Left renal pelvis (tissue), 4 donors: ENCODE measurements at places on chromosomes 2 and 18. TPM values are rescaled to one million over a fixed set of nuclear protein-coding genes. Genes with fewer than 3 reads are reported as not detected.

ERMN gene
- polyA plus RNA-seq, result 0.44 TPM

DNA sequence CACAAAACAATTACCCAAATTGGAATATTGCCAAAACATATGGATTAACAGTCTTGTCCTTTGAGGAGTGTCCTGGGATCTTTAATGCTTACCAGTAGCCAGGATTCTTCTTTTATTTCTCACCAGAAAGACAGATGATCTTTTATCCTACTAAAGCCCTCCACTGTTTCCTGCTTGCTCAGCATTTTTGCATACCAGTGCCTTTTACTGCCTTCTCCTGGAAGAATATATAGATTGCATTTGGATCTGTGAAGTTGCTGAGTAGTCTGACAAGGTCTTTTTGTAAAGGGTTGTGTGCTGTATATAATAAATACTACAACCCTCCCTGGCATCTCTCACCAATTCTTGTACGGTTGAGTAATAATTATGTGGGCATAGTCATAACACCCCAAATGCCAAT lies 652.2 kb downstream of the LRRTM4 start:
- DNase-seq, result no peak

- no peak for DNase-seq
Observed at GRCh38 chr18:35197296-35197695, 43.5 kb upstream of the ZNF397 start.

GRCh38 chr2:148303161-148303560 lies 282.3 kb downstream of the MBD5 start:
- DNase-seq, result no peak

GRCh38 chr2:213733893-213734292 lies 449.6 kb downstream of the SPAG16 start:
- DNase-seq, result no peak

DNA sequence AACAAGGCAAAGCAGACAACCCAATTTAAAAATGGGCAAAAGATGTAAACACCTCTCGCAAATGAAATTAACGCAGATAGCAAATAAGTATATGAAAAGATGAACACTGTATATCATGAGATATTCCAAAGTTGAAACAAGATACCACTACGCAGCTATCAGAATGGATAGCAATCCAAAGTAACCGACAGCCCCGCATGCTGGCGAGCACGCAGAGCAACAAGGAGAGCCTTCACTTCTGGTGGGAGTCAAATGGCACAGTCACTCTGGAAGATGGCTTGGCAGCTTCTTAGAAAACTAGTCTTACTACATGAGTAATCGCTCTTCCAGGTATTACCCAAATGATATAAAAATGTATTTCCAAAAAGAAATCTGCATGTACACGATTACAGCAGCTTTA lies 1.4 kb downstream of the NDUFA10 start:
- no peak for DNase-seq

GRCh38 chr2:211729433-211729832 lies 809.2 kb downstream of the ERBB4 start:
- no peak for DNase-seq
